Activated CD4-positive, alpha-beta T cell treated with anti-CD3 and anti-CD28 coated beads, Interleukin-2, amount 10 ng/mL, durations not matched to agents 7 days and 5 days (primary cell): ENCODE measurements at places on chromosomes 4 and X.

GRCh38 chrX:143853488-143853887 is 30.4 kb upstream of the UBE2NL start:
- DNase-seq: no peak

GRCh38 chrX:136712650-136713310 is 64.8 kb downstream of the CD40LG start:
- DNase-seq: no peak

- DNase-seq: no peak
Measured at GRCh38 chr4:112830753-112831386, 193.9 kb downstream of the LARP7 start.

DNA sequence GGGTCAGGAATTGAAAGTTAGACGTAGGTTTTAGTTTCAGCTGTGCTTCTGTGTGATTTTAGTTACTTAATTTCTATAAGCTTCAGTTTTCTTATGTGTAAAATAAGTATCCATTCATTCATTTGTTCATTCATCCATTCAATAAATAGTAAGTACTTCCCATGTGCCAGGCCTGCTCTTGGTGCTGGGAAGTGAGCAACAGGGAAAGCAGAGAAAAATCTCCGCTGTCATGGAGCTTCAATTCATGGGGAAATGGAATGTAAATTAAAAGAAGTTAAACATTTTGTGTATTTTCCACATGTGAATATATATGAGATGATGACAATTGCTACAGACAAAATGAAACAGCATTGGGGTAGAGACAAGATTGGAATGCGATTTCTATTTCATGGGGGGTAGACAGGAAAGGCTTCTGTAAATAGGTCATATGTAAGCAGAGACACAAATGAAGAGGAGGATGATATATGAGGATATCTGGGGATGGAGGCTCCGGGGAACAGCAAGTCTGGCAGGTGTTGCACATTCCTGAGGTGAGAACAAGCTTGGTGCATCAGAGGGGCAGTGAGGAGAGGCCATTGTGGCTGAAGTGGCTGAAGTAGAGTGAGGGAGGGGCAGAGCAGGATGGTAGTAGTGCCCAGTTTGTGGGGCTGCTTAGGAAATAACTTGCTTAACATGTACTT is 66.2 kb downstream of the FHIP1A start:
- DNase-seq: no peak

GRCh38 chr4:186500721-186501304 is 54.6 kb downstream of the MTNR1A start:
- no peak for DNase-seq

DNA sequence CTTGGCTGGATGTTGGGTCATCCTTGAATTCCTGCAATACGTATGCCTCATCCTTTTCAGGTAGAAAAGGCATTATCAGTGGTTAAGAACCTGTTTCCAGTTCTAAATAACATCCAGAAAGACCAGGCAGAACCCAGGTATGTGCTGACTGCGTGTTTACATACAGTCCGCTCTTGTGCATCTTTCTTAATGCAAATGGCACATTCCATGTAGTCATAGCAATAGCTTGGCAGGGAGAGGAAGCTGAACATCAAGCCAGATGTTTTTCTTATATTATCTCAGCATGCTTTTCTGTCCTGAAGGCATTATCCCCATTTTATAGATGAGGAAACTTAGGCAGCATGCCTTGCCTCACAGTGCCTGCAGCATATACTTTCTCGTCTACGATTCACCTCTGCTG is 2.1 kb downstream of the DCLK2 start:
- DNase-seq: no peak

- DNase-seq: no peak
Measured at GRCh38 chrX:38045538-38046096, 39.3 kb downstream of the SYTL5 start.

- DNase-seq: no peak
Measured at GRCh38 chrX:27987862-27988646, 6.8 kb upstream of the DCAF8L1 start.

DNA sequence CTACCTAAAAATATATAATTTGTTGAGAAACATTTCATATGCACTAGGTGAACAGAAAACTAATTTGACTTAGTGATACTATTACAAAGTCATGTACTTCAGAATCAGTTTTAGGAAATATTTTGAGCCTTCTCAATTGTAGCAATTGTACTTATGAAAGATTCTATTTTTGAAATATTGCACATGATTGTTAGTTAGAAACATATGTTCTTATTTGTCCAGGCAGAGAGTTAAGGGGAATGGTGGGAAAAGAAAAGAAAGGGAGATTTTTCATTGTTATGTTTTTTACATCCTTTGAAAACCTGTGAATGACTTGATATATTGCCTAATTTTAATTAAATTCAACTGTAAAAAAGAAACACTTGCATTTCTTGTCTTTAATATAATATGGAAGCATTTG is 66.0 kb downstream of the GLRB start:
- no peak for DNase-seq
